ENCODE measurements at places on chromosomes 7 and 10.
A peak's percentile ranks its signal among the peaks of the same experiment; 100 is the strongest.

DNA sequence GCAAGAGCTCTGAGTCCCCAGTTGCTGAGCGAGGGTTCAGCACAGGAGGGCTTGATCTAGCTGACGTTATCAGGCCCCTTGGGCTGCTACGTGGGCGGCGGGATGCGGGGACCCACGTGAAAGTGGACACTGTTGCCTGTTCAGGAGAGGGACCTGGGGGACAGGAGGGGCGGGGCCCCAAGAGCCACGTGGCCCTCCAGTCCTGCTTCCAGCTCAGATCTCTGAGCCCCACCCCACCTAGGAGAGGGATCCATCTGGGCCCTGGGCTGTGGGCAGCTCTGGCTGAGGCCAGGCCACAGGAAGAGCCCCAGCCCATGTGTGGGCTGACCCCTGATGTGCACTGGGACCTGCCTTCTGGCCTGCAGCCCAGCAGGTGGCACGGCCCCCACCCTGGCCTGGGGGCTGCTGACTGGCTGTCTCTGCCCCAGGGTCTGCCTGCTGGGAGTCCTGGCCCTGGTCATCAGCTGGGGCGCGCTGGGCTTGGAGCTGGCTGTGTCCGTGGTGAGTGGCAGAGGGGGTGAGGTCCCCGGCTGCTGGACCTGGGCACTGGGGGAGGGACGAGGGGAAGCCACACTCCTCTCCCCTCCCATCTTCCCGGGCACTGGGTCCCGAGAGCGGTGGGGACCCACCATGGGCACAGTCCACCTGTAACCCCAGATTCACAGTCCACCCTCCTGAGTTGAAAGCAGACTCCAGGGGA, 17.5 kb downstream of the TTYH3 start:
- no peak for DNase-seq

- no peak for DNase-seq
Observed at GRCh38 chr10:11237571-11237970, 219.9 kb downstream of the CELF2 start.

DNA sequence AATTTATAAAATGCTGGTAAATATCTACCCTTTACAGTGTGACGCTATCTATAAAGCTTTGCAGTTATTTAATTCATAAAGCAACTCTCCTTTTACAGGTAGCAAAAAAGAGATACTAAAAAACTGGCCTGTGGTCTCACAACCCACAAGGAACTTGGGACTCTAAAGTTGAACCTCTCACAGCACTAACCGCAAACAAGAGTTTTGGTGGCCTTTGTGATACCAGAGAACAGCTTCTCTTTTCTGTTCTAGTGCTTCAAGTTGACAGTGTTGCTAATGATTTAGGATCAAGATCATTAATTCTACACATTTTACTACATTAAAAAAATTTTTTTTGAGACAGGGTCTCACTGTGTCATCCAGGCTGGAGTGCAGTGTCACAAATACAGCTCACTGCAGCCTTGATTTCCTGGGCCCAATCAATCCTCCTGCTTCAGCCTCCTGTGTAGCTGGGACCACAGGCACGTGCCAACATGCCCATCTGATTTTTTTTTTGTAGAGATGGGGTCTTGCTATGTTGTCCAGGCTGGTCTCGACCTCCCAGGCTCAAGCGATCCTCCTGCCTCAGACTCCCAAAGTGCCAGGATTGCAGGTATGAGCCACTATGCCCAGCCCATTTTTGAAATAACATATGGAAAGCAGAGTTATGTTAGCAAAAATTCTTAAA, 56.0 kb upstream of the ST8SIA6 start:
- no peak for DNase-seq

DNA sequence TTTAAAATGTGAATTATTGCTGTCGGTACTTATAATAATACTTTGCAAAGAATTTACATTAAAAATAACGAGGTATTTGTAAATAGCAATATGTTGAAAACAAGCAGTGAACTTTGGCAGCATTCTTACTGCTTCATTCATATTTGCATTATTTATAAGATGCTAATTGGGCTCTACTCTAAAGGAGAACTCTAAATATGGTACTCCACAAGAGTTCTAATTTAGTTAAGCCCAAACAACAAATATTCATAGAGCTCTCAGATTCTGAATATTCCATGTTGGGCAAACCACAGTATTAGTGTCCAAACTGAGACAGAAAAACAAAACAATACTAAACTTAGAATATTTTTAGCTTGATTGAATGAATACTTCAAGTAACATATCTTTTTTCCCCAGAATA, 904.4 kb upstream of the LRRTM3 start:
- DNase-seq, result no peak

- DNase-seq, result no peak
Observed at GRCh38 chr7:81415181-81415580, 354.7 kb downstream of the HGF start.

- no peak for DNase-seq
Observed at GRCh38 chr10:21368728-21369425, 156.6 kb downstream of the SKIDA1 start.

DNA sequence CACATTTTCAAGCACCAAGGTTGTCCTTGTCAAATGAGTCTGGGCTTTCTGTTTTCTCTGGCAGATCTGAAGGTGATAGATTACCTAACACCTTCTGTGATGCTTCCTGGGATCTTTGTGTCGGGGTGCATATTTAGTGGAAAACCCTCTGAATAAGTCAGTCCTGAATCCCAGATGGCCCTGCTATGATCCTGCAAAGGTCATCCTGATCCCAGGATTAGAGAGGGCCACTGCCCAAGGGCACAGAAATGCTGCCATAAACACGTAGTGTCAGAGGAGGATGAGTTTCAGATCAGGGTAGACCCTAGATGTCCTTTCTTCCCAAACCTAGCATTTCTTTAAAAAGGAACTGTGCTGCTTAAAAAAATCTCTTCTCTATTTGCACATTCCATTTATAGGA, 19.0 kb downstream of the AGR2 start:
- no peak for DNase-seq

GRCh38 chr7:124480821-124481290, 284.7 kb downstream of the GPR37 start:
- no peak for DNase-seq

GRCh38 chr10:32381165-32381564, 34.2 kb upstream of the EPC1 start:
- DNase-seq, result no peak

DNA sequence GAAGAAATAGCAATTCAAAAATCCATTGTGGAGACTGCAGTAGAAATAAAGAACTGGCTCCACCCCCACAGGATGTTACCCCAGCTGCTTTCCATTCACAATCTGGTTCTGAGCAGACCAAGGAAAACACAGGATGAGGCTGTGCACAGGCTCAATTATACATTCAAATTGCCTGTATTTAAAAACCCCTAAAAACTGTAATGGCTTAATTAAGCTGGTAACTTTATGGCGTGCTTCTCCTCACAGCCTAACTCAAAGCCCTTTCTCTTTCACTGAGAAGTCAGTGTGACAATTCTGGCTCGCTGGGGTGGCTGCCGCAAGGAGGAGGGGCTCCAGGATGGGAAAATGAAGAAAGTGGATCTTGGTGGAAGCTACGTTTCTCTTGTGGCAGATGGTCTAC, 1191.1 kb downstream of the SORCS1 start:
- DNase-seq, result no peak

DNA sequence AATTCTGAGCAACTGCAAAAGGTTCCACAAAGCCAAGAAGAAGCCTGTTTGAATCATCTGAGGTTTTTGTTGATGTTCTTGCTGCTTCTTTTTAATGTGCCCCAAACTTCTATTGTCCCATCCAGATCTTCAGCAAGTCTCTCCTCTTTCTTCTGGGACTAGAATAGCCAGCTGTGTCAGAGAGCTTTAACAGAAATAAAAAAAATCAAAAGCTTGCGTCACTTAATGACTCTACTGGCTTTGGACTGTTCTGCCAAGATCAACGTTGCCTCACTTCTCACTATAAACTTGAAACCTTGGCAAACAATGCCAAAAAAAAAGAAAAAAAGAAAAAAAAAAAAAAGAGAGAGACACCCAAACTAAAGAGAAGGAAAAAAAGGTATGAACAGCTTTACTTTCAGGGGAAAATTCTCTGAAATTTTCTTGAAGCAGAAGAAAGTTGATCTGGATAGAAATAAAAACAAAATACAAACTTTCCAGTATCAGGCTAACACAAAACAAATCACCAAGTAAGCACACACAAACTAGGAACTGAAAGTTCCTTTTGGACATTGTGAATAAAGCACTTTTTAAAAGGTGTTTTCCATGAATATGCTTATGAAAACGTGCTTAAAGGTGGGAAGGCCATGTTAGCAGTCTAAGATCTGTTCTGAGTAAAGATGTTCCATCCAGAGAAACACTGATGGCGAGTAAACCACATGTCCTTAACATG, 14.8 kb downstream of the USP54 start:
- DNase-seq, result no peak

GRCh38 chr10:11285171-11285570, 267.5 kb downstream of the CELF2 start:
- DNase-seq, result no peak

GRCh38 chr10:113006656-113007342, 56.8 kb downstream of the TCF7L2 start:
- no peak for DNase-seq

DNA sequence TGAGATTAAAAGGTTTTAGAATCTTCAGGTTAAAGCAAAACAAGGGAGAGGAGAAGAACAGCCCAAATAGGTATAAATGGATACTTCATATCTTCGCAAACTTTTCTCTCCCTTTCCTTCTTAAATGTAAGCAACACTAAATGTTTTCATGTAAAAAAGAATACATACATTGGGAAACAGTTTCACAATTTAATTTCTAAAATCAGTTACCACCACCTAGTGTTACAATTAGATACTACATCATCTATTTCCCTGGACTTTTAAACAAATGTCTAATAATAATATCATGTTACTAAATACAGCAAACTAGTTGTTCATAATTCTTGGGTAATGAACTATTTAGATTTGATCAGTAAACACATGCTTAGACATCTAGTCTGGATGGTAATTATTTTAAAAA, 35.8 kb downstream of the MINDY3 start:
- DNase-seq, result no peak

DNA sequence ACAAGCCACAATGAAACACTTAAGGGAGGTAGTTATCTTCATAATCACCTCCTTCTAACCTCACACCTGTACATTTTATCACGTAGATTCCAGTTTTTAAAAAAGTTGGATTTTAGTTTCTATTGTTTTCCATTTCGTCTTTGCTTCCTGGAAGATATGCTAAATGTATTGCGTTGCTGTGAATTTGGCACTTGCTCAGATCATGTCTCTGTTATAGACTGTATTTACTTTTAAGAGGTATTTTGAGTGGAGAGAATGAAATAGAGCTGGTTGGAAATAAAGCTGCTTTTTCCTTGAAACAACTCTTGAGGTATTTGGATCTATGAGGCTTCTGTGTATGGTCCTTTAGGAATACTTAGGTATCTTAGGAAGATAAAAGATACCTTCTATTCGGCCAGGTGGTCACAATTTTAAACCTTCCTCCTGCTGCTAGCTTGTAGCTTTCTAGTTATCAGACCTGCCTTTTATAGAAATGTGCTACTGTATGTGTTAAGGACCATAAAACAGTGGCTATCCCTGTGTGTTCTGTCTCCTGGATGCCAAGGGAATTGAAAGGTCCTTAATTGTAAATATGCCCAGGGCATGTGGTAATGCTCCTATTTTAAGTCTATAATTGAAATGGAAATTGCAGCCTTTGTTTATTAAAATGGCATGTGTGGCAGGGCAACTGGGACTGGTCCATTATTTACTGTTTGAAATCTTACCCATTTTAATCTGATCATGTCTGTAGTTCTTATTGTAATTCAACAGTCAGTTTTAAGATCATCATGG, 147.7 kb downstream of the SND1 start:
- DNase-seq, result no peak

DNA sequence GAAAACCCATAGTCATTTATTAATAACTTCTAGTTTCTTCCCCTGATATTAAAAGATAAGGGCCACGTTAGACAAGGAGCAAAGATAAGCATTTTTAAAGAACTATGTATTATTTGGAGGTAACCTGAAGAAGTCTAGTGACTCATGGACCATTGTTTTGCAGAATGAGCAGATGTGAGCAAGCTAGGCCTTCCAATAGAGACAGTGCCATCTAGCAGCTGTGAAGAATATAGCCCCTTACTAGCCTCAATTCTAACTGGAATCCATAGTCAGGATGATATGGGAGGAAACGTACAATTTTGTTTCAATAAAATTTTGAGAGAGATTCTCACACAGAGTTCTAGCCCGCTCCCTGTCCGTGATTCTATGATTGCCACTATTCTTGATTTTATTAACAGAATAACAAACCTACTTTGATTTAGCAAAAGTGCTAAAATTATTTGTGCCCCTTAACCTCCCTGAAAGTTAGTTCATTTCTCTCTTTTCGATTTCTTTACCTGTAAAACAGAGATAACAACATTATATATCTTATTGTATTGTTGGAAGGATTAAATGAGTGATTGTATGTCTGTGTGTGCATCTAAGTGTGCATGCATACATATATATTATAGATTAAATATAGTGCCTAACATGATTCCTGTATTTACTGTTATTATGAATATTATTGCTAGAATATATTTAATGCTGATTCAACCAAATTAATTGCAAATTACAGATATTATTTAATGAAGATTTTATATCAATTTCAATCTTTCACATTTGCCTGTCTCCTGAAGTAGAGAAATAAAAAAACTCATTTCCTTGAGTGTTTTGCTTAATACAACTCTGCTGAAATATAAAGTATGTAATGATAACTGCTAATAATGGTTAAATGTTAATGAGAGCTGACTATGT, 22.7 kb downstream of the FAM237B start:
- peak; percentile 19 for DNase-seq

All from SW 1271 (cell line).